RWPE2 (cell line): ENCODE measurements at places on chromosomes 12 and 14.

GRCh38 chr14:101956179-101956885 is 8.0 kb upstream of the DYNC1H1 start:
- H3K36me3 ChIP-seq, result no peaks in the 10 kb centered on the region
- H3K4me1 ChIP-seq, result peaks cover 2% of the 10 kb centered on the region
- no peaks in the 10 kb centered on the region for H3K27me3 ChIP-seq
- peak; percentile 52 for DNase-seq
- H3K27ac ChIP-seq, result no peak overlapping the region

- no peak for DNase-seq
- H3K27me3 ChIP-seq, result no peaks in the 10 kb centered on the region
- no peak overlapping the region for H3K4me3 ChIP-seq
Measured at GRCh38 chr12:49716553-49716952, 9.3 kb upstream of the FMNL3 start.

- H3K4me1 ChIP-seq, result no peaks in the 10 kb centered on the region
- no peak overlapping the region for H3K4me3 ChIP-seq
- DNase-seq, result no peak
- no peak overlapping the region for H3K27ac ChIP-seq
Measured at GRCh38 chr12:84877340-84877739, 35.3 kb downstream of the SLC6A15 start.

GRCh38 chr12:89156340-89156739 is 196.0 kb downstream of the DUSP6 start:
- DNase-seq, result no peak
- H3K36me3 ChIP-seq, result no peaks in the 10 kb centered on the region
- H3K4me3 ChIP-seq, result no peak overlapping the region
- no peaks in the 10 kb centered on the region for H3K27me3 ChIP-seq

DNA sequence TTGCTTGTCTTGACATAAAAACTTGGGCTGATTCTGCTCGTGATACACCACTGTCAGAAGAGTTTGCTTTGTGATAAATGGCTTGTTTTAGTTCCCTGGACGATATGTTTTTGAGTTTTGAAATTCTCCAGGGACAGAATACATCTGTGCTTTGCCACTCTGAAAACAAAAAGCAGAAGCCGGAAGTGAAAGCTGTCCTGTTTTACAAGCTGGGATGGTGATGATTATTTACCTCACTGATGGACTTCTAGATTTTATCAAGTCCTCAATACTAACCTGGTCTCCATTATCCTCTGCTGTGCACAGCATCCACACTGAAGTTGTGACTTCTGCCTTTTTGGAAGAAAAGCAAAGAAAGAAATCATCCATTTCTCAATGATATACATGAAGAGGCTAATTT is 251.6 kb downstream of the TRHDE start:
- no peaks in the 10 kb centered on the region for H3K36me3 ChIP-seq
- no peaks in the 10 kb centered on the region for H3K4me1 ChIP-seq
- H3K4me3 ChIP-seq, result no peak overlapping the region

DNA sequence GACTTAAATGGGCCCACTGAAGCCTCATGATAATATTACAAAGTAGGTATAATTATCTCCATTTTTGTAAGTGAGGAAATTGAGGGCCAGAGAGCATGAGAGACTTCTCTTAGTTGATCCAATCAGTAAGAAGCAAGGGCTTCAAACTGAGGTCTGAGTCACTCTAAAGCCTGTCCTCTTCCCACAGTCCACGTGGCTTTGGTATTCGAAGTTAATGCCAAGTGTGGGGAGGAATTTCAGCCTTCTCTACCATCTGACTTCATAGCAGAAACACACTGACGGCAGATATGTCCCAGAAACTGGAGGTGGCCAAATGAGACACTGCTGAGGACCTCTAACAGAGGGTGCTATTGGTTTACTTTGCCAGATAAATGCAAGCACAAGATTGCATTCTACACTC is 114.4 kb upstream of the OVCH1 start:
- H3K36me3 ChIP-seq, result no peaks in the 10 kb centered on the region
- no peaks in the 10 kb centered on the region for H3K4me1 ChIP-seq
- no peak overlapping the region for H3K4me3 ChIP-seq
- no peak overlapping the region for H3K27ac ChIP-seq
- no peak for DNase-seq

DNA sequence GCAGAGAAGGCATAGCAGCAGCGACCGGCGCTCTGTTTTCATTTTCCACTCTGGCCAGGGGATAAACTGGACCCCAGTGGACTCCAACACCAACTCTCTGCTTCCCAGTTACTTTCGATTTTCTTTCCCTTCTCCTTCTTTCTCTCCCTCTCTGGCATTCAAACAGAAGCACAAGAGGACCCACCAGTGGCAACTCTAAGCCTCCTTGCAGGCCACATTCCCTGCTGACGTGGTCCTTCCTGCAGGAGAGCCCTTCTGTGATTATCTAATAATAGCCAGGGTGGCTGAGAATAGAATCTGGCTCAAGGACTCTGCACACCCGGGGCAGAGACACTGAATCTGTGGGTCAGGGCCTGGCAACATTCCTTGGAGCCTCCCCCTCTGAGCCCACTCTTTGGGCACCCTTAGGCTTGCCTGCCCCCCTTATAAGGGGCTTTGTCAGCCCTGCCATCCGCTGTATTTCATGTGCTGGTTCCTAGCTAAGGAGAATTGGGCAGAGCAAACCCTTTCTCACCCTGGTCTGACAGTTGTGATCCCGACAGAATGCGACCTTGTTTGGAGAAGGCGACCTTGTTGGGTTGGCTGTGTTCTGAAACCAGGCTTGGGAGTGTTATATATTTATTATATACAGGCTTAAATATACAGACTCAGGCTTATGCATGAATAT is 8.2 kb upstream of the HOXC6 start:
- H3K27me3 ChIP-seq, result peaks cover 74% of the 10 kb centered on the region
- DNase-seq, result no peak
- no peak overlapping the region for H3K4me3 ChIP-seq
- no peaks in the 10 kb centered on the region for H3K36me3 ChIP-seq
- H3K4me1 ChIP-seq, result no peaks in the 10 kb centered on the region

DNA sequence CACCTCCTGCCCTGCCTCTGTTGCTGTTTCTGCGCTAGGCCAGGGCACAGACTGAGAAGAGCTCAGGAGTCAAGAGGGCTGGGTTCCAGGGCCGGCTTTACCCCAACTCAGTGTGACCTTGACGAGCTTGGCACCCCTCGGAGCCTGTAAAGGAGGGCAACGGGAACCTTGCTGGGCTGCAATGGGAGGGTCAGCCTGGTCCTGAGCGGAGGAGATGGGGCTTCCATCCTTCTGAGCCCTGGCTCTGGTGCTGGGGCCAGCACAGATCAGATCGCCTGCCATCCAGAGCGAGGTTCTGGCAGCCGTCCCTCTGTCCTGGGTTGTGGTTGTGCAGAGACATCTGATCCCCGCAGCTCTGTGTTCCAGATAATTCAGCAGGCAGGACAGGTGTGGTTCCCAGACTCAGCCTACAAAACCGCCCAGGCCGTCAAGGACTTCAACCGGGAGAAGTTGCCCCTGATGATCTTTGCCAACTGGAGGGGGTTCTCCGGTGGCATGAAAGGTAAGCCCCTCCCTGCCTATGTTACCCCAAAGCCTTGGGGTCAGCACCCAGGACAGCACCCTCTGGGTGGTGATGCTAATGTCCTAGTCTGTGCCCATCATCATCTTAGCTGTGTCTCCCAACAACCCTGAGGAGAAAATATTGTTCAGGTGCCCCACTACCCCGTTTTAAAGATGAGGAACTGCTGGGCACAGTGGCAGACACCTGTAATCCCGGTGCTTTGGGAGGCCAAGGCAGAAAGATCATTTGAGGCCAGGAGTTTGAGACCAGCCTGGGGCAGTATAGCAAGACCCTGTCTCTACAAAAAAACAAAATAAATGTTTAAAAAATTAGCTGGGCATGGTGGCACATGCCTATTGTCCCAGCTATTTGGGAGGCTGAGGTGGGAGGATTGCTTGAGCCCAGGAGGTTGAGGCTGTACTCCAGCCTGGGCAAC is 50.2 kb downstream of the FOXN4 start:
- no peaks in the 10 kb centered on the region for H3K36me3 ChIP-seq
- H3K4me1 ChIP-seq, result no peaks in the 10 kb centered on the region
- no peak overlapping the region for H3K27ac ChIP-seq
- no peaks in the 10 kb centered on the region for H3K27me3 ChIP-seq
- H3K4me3 ChIP-seq, result no peak overlapping the region

DNA sequence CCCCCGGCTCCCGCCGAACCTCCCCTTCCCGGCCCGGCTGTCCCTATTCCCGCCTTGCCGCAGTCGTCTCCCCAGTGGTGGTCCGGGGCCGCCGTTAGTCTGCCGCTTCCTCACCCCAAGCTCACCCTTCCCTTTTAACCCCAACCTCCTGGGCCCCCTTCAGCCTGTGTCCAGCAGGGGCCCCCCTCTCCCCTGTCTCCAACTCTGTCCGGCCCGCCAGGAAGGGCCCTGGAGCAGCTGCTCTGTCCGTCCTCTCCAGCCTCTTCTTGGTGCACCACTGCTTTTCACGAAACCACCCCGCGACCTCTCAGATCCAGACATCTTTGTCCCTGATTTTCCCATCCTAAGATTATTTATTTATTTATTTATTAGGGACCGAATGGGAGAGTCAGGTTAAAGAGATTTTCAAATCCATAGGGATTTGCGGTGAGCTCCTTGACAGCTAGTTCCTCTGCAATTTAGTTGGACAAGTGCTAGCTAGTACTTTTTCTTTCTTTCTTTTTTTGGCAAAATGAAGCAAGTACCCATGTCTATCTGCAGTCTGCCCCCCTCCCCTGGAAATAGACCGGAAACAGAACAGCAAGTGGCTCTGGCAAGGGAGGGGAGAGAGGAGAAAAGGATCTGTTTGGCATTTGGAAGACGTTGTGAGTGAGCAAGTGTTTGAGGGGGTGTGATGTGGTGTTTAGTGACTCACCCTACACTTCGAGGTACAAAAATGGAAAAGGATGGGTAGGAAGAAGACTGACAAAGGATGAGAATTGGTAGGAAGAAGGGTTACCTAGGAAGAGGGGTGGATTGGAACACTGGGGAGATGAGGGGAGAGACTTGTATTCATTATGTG is 632 bp downstream of the UBR7 start:
- H3K4me3 ChIP-seq, result peak overlapping the region; percentile 63
- no peaks in the 10 kb centered on the region for H3K27me3 ChIP-seq
- no peaks in the 10 kb centered on the region for H3K4me1 ChIP-seq
- peak overlapping the region; percentile 61 for H3K27ac ChIP-seq
- peaks cover 50% of the 10 kb centered on the region for H3K36me3 ChIP-seq

DNA sequence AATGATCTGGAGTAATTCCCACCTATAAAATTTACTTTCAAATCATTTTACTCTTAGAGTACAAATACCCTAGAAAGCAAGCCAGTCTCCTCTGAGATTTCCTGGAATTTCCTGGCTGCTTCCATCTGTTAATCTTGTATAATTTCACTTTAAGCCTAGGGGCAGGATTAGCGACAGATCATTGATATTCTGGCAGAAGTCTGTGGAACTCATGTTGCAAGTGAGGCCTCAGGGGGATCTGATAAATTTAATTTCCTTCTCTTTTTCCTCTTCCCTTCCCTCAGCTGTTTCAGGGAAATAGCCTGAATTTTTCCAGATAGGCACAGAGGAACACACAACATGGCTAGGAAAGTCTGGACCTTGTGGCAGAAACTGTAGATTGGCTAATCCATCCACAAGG is 5.9 kb upstream of the KRT6A start:
- no peak overlapping the region for H3K4me3 ChIP-seq
- no peaks in the 10 kb centered on the region for H3K36me3 ChIP-seq
- no peaks in the 10 kb centered on the region for H3K27me3 ChIP-seq
- DNase-seq, result no peak

DNA sequence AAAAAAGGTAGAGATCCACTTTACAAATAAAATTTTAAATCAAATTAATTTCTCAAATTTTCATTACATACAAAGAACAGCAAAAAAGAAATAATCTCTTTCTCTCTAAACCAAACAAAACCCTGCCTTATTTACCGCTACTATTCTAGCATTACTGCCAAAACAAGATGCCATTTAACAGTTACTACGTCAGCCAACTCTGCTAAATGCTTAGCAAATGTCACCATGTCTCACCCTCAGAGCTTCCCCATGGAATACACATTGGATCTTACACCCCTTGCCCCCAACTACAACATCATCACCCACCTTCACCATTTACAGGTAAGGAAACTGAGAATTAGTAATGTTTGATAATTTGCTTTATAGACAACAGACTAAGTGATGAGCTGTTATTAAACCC is 23.0 kb upstream of the NR2C1 start:
- no peak overlapping the region for H3K27ac ChIP-seq
- H3K36me3 ChIP-seq, result peaks cover 84% of the 10 kb centered on the region
- H3K4me3 ChIP-seq, result no peak overlapping the region
- H3K4me1 ChIP-seq, result peaks cover 4% of the 10 kb centered on the region

- H3K4me3 ChIP-seq, result no peak overlapping the region
- H3K4me1 ChIP-seq, result no peaks in the 10 kb centered on the region
- DNase-seq, result no peak
- H3K27me3 ChIP-seq, result no peaks in the 10 kb centered on the region
- H3K36me3 ChIP-seq, result no peaks in the 10 kb centered on the region
- no peak overlapping the region for H3K27ac ChIP-seq
Measured at GRCh38 chr12:60251091-60251490, 655.3 kb downstream of the SLC16A7 start.
